ENCODE measurements at places on chromosomes 13 and 19.

DNA sequence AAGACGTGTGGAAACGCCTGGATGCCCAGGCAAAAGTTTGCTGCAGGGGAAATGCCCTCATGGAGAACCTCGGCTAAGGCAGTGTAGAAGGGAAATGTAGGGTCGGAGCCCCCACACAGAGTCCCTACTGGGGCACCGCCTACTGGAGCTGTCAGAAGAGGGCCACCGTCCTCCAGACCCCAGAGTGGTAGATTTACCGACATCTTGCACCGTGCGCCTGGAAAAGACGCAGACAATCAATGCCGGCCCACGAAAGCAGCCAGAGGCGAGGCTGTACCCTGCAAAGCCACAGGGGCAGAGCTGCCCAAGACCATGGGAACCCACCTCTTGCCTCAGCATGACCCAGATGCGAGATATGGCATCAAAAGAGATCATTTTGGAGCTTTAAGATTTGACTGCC lies 7.0 kb upstream of the EDNRB start:
- no peak for DNase-seq

- no peak for DNase-seq
Observed at GRCh38 chr13:52921194-52921593, 72.8 kb upstream of the PCDH8 start.

DNA sequence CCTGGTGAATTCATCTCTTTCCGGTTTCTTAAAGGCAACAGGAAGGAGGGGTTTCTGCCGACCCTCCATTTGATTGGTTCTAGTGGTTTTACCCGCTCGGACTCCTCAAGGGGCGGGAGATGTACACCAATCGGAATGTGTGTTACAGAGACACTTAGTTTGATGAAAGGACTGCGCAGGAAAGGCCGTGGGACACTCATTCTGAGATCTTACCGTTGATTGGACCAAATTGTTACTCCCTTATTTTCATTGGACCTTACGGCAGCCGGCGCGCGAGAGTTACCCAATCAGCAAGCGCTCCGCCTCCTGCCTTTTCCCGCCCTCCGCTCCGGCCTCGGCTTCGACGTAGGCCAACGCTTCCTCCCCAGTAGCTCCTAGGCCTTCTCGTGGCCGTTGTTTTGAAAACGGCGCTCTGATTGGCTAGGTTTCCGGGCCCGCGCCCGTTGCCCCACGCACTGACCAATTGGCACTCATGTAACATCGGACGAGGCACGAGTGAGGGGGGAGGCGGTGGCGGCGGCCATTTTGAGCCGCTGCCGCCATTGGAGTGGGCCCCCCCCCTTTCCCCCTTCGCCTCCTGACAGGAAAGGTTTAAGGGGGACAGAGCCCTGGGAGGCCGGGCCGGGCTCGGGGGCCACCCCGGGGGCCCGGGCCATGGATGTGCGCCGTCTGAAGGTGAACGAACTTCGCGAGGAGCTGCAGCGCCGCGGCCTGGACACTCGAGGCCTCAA lies at the start of gene HNRNPUL1:
TSS of gene HNRNPUL1 (plus strand) at position 523 of the 731 bp plus-strand sequence. CDS start at position 655, 132 bp downstream.
- DNase-seq: peak; percentile 99

- no peak for DNase-seq
Observed at GRCh38 chr13:98691360-98691759, 61.1 kb downstream of the SLC15A1 start.

DNA sequence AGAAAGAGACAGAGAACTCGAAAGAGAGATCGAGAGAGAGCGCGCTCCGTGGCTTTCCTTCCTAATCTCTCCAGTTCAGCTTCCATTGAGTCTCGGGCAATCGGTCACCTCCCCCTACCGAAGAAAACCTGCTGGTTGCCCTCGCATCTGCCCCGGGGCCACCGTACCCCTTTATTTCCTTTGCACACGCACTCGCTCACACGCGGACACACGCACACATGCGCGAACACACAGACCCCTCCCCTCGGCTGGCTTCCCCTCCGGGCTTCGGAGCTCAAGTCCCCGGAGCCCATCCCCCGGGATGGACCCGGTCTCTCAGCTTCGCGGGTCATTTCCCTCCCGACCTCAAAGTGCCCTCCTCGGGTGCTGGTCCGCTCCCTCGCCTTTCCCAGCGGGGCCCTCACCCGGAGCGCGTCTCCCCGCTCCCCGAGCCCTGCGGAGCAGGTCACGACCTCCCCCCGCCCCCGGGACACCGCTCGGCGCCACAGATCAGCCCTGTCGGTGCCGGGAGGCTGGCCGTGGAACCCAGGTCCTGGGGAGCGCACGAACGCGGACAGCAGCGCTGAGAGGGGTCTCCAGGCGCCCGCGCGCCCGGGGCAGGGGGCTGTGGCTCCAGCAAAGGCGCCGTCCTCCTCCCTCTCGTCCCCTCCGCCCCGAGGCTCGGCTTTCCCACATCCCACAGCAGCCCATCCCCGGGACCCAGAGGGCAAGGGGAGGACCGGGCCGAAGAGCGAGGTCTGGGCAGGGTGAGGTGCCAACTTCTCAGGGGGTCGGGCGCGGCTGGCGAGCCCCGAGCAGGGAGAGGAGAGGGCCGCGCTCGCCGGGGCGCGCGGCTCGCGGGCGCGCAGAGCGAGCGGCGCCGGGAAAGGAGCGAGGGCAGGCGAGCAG lies 1.8 kb downstream of the DACH1 start:
- DNase-seq: no peak

GRCh38 chr13:108227651-108228272 lies 9.6 kb downstream of the ABHD13 start:
- DNase-seq: no peak

Measured in activated CD4-positive, alpha-beta T cell treated with anti-CD3 and anti-CD28 coated beads for 24 hours (primary cell).